A549 treated with dexamethasone at 1 μM for 4 hours (cell line): ENCODE measurements at places on chromosomes 5 and 9. TPM values are rescaled to one million over a fixed set of nuclear protein-coding genes. Genes with fewer than 3 reads are reported as not detected.

Gene MPDZ
- total RNA-seq: 9.5 to 13.9 TPM (median 11.4 TPM) in 5 replicates

Gene TMEFF1
- total RNA-seq: 0.59 to 1.3 TPM (median 0.95 TPM) in 5 replicates

Gene CCL27
- 0.13 TPM in 2 of 5 replicates, not detected in the others for total RNA-seq

Gene FREM1
- total RNA-seq: not detected in 5 replicates
